ENCODE measurements at places on chromosomes 2 and 18.

DNA sequence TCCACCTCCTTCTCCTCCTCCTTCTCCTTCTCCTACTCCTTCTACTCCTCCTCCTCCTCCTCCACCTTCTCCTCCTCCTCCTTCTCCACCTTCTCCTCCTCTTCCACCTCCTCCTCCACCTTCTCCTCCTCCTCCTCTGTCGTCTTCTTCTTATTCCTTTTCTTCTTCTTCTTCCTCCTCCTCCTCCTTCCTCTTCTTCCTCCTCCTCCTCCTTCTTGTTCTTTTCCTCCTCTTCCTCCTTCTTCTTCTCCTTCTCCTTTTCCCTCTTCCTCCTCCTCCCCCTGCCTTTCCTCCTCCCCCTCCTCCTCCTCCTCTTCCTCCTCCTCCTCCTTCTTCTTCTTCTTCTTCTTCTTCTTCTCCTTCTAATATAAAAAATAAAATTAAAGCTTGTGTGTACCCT is 971.2 kb upstream of the PIK3C3 start:
- no peak for DNase-seq

DNA sequence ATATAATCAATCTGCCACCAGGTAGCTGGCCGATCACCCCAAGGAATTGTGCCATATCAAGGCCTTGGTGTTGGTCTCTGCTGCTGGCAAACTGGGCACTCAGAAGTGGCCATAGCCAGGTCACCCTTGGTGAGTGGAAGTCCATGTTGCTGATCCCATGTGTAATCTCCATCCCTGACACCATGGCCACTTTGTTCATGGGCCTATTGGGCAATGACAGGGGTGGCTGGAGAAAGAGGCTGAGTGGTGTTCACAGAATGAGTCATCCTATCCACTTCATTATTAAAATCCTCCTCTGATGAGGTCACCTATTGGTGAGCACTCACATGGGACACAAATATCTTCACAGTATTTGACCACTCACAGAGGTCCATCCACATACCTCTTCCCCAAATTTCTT is 26.7 kb upstream of the CD226 start:
- no peak for DNase-seq

- no peak for DNase-seq
Observed at GRCh38 chr2:20110876-20111275, 59.4 kb upstream of the LAPTM4A start.

DNA sequence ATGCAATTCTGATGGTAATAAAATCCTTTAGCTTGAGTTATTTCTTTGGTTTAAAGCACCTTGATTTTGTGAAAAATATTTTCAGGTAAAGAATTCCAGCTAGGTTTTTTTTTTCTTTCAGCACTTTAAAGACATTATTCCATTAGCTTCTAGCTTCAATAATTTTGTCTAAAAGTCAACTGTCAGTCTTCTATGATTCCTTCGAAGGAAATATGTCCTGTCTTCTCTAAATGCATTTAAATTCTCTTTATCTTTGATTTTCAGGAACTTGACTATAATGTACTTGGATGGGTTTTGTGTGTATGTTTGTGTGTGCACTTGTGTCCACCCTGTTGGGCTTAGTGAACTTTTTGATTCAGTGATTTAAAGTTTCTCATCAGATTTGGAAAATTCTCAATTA is 4.7 kb downstream of the LONRF2 start:
- DNase-seq: no peak

GRCh38 chr2:237663517-237664110 is 36.2 kb downstream of the LRRFIP1 start:
- DNase-seq: no peak

Data from stimulated activated CD8-positive, alpha-beta memory T cell treated with anti-CD3 and anti-CD28 coated beads, Interleukin-4, amount 100 ng/mL, for 4 hours (primary cell).